ENCODE measurements at places on chromosomes 7 and 10.

DNA sequence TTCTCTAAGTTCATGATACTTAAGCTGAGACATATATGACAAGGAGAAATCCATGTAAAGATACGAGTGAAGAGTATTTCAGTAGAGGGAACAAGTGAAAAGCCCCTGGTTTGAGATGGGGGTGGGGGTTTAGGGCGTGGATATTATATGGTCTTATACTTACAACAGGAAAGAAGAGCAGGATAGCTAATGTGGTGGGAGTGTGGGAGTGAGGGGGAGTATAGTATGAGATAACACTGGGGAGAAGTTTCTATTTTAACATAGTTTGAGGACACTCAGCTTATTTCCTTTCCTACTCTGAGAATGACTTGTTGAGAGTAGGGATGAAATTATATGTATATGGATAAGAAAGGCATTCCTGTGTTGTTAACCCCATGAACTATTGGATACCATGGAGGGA lies 36.5 kb downstream of the MCU start:
- no peak for DNase-seq

- no peak for DNase-seq
These were observed 43.4 kb upstream of the OPTN start for GRCh38 chr10:13056456-13057077.

DNA sequence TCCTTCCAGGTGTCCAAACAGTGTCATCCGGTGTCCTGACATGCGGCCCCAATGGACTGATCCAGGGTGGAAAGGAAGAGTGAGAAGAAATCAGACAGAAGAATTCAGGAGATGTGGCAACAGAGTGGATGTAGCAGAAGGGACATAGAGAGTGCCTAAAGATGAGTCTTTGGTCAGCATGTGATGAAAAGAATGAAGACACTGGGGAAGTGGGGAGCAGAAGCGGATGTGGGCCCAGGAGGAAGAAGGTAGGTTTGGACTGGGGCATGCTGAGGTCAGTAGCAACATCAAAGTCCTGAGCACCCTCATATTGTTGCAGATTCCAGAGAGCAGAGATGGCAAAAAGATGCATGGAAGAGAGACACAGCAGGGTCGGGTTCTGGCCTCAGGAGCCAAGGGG lies 71.8 kb upstream of the STEAP1B start:
- DNase-seq: no peak

DNA sequence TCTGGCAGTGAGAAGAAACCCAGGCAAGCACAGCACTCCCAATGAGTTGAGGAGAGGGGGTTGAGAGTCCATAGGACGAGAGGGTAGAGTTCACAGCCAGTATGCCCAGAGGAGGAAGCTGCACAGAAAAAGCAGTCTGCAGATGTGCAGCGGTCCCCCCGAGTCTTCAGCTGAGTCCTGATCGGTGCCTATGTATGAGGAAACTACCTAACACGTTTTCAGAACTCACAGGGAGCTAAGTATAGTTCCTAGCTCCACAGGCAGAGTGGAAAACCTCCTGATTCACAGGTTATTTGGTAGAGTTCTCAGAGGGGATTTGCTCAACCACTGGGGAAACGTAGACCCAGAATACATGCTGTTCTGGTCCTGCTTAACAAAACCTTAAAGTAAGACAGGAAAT lies 271.3 kb upstream of the CNTNAP2 start:
- DNase-seq: no peak

DNA sequence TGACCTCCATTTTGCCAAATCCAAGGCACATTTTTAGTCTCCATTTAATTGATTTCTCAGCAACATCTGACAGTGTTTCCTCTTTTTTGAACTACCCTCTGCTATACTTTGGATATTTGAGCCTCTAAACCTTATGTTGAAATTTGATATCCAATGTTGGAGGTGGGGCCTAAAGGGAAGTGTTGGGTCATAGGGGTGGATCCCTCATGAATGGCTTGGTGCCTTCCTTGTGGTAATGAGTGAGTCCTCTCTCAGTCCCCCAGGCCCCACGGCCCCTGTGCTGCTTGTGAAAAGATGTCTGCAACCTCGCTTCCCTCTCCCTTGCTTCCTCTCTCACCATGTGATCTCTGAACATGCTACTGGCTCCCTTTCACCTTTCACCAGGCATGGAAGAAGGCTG lies 96.8 kb upstream of the DGKB start:
- no peak for DNase-seq

DNA sequence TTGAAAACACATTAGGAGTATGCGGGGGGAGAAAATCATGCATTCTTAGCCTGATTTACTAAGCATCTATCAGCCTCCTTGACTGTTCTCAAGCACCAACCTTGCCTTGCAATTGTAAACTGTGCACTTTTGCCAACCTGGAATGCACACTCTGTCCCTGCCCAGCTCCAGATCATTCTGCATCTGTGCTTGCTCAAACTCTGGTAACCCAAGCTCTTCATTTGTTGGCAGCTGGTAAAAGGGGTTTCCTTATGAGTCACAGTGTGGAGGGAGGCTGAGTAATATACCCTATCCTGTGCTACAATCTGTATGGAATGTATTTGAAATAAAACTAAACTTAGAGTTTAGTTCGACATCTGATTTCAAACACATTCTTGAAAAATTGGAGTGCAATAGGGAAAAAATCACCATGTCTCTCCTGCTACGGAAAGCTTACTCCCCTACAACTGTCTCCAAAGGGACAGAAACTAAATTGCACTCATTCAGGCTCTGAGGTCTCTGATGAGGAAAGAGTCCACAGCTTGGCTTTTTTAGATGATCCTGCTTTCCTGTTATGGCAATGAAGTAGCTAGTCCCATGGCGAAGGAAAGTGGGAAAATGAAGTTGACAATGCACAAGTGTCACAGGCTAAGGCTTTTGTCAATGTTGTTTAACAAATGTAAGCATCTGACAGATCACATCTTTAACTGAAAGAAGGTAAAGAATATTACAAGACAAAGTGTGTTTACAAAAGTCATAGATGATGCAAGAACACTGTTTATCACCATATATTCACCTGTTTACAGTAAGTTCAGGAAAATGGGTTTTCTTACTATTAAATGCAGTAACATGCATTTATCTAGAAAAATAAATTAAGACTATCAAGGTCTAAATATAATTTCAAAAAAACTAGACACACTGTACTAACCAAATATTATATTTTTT lies 61.9 kb downstream of the TES start:
- DNase-seq: no peak

DNA sequence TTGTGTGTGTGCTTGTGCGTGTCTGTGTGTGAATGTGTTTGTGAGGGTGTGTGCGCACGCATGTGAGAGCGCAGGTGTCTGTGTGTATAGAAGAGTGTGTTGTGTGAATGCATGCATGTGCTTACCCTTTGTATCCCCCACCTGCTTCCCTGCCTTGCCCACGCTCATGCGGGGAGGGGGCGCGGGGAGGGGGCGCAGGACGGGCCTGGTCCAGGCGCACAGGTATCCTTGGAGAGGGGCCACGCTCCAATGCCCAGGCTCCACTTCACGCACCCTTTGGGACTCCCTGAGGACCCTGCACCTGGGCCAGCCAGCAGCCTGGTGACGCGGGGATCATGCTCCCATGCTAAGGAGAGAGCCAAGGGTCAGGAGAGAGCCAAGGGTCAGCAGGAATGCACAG lies 47.9 kb upstream of the EN2 start:
- DNase-seq: no peak

Measured in amygdala (tissue), 56 donors.